ENCODE measurements at places on chromosomes 13 and 19. TPM values are rescaled to one million over a fixed set of nuclear protein-coding genes. Genes with fewer than 3 reads are reported as not detected.
A peak's percentile ranks its signal among the peaks of the same experiment; 100 is the strongest.

ZNF888 gene
- 2.6 TPM for total RNA-seq

GNG8 gene
- total RNA-seq: not detected

ZNF441 gene
- total RNA-seq: 11.8 TPM

BEST2 gene
- total RNA-seq: not detected

GRCh38 chr13:75871059-75871458 lies 234.9 kb downstream of the LMO7 start:
- H3K4me1 ChIP-seq: no peaks in the 10 kb centered on the region
- H3K36me3 ChIP-seq: no peaks in the 10 kb centered on the region
- DNase-seq: no peak
- peak overlapping the region; percentile 53 for H3K4me3 ChIP-seq
- no peaks in the 10 kb centered on the region for H3K27me3 ChIP-seq

DNA sequence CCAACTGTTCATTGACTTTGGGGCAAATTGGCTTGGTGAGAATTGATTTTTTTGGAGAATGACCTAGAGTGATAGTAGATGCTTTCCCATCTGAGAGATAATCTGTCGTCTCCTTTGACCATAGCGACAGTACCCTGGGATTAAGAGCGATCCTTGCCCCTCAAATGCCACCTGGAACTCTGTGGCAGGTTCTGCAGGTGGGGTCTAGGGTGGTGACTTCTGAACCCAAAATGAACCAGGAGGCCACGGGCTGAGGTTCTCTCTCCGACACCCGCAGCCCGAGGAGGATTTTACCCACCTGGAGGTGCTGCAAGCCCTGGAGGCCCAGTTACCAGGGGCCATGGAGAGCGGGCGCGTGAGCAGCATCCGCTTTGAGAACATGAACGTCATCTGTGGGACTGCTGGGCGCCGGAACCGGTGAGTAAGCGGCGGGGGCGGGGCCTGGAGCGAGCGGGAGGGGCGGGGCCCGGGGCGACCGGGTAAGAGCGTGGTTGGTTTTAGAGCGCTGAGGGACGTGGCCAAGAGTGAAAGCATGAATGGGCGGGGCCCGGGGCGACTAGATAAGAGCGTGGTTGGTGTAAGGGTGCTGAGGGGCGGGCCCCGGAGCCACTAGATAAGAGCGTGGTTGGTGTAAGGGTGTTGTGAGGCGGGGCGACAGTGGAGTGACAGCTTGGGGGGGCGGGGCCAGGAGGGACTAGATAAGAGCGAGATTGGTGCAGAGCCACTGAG lies 8.6 kb downstream of the C19orf81 start:
- no peaks in the 10 kb centered on the region for H3K36me3 ChIP-seq
- H3K4me1 ChIP-seq: peaks cover 3% of the 10 kb centered on the region
- no peak overlapping the region for H3K4me3 ChIP-seq
- peak; percentile 86 for DNase-seq

DNA sequence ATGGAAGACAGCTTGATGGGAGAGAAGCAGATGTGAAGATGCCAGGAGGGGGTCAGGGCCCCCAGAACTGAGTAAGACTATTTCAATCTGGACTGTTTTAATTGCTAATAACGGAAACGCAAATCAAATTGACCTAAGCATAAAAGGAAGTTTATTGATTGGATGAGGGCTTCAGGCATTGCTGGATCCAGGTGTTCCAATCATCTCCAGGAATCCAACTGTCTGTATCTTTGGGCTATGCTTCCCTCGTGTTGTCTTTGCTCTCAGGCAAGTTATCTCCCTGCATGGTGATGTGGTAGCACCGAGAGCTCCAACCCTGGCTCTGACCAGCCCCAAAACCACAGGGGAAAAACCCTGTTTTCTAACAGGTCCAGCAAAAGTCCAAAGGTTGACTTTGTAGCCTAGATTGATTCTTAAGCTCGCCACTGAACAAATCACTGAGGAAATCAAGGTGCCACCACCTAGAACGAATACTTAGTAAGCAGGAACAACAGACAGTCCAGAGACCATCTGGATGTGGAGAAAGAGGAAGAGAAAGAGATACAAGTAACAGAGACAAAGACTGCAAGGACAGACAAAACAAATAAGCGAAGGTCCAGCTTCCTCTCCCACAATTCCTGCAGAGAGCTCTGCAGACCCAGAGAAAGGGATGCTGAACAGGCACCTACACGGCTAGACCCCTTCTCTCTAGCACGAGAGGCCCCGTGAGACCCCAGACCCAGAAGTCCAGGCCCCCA lies 1.2 kb upstream of the C19orf81 start:
- H3K4me1 ChIP-seq: no peaks in the 10 kb centered on the region
- no peak overlapping the region for H3K27ac ChIP-seq
- no peaks in the 10 kb centered on the region for H3K36me3 ChIP-seq
- no peak for DNase-seq
- H3K27me3 ChIP-seq: no peaks in the 10 kb centered on the region

DNA sequence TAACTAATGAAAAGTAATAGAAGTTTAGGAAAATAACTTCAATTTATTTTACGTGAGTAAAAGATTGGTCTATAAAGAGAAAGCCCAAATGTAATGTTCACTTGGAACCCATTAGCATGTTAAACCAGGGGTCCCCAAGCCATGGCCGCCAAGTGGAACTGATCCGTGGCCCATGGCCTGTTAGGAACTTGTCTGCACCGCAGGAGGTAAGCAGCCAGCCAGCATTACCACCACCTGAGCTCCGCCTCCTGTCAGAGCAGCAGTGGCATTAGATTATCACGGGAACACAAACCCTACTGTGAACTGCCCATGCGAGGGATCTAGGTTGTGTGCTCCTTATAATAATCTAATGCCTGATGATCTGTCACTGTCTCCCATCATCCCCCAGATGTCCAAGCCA lies 818.7 kb upstream of the GPC6 start:
- no peak overlapping the region for H3K4me3 ChIP-seq
- no peak for DNase-seq
- H3K27ac ChIP-seq: no peak overlapping the region
- H3K36me3 ChIP-seq: no peaks in the 10 kb centered on the region
- no peaks in the 10 kb centered on the region for H3K27me3 ChIP-seq

- H3K36me3 ChIP-seq: no peaks in the 10 kb centered on the region
- H3K4me1 ChIP-seq: peaks cover 18% of the 10 kb centered on the region
- peak overlapping the region; percentile 29 for H3K27ac ChIP-seq
- peak; percentile 62 for DNase-seq
- H3K4me3 ChIP-seq: no peak overlapping the region
Observed at GRCh38 chr19:42850981-42851717, 28.4 kb downstream of the PSG1 start.

GRCh38 chr19:40365010-40365409 lies 16.5 kb downstream of the PLD3 start:
- no peak overlapping the region for H3K27ac ChIP-seq
- H3K27me3 ChIP-seq: no peaks in the 10 kb centered on the region
- H3K4me1 ChIP-seq: no peaks in the 10 kb centered on the region
- no peak overlapping the region for H3K4me3 ChIP-seq
- peaks cover 4% of the 10 kb centered on the region for H3K36me3 ChIP-seq

DNA sequence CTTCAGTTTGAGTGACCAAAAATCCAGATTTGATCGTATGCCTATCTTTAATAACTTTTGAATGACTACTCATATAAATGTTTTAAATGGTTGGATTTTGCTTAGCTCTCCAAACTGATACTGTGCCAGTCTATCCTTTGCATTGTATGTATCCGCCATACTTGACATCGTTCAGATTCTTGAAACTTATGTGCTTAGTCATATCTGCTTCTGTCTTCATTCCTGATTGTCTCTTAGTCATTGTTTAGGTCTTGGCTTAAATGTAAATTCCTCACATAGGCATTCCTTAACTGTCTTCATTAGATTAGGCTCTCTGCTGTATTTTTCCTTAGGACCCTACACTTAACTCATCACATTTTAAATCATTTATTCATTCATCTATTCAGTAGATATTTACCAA lies 126.0 kb downstream of the PCCA start:
- H3K27me3 ChIP-seq: no peaks in the 10 kb centered on the region
- H3K4me1 ChIP-seq: peaks cover 9% of the 10 kb centered on the region
- no peak overlapping the region for H3K27ac ChIP-seq
- no peaks in the 10 kb centered on the region for H3K36me3 ChIP-seq

GRCh38 chr19:36041831-36042230 lies 9.2 kb upstream of the CLIP3 start:
- no peak overlapping the region for H3K4me3 ChIP-seq
- H3K27ac ChIP-seq: peak overlapping the region; percentile 56
- H3K4me1 ChIP-seq: peaks cover 8% of the 10 kb centered on the region
- H3K27me3 ChIP-seq: no peaks in the 10 kb centered on the region

- H3K4me3 ChIP-seq: no peak overlapping the region
- no peak for DNase-seq
- no peaks in the 10 kb centered on the region for H3K27me3 ChIP-seq
- no peaks in the 10 kb centered on the region for H3K36me3 ChIP-seq
- H3K4me1 ChIP-seq: peaks cover 23% of the 10 kb centered on the region
Observed at GRCh38 chr13:97307118-97307881, 85.2 kb downstream of the MBNL2 start.

DNA sequence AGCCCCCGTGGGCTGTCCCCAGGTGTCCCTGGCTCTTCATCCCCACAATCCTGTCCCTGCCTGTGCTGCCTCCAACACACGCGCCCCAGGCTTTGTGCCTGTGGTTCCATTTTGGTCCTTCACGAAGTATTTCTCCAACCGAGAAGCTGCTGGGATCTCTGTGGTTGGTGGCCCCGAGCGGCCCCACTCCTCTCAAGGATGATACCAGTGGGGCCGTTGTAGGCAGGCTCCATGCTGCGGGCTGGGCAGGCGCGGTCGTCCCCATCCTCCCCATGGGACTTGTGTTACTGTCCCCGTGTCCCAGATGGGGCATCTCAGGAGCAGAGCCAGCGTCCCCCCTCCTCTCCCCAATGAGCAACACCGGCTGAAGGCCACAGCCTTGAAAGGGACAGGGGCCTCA lies 3.7 kb upstream of the ZNF554 start:
- no peaks in the 10 kb centered on the region for H3K27me3 ChIP-seq
- no peak for DNase-seq
- no peaks in the 10 kb centered on the region for H3K36me3 ChIP-seq
- H3K27ac ChIP-seq: no peak overlapping the region

Data from fibroblast of lung (primary cell).